ENCODE measurements at places on chromosomes 1 and 21. TPM values are rescaled to one million over a fixed set of nuclear protein-coding genes. Genes with fewer than 3 reads are reported as not detected.

OR10J1 gene
- not detected for total RNA-seq

ARMH1 gene
- total RNA-seq = 0.55 TPM

F13B gene
- total RNA-seq = not detected

CRYBG2 gene
- total RNA-seq = 1.6 TPM

ANGPTL1 gene
- total RNA-seq = not detected

NTMT2 gene
- total RNA-seq = not detected

KAZN gene
- 3.8 TPM for total RNA-seq

TSPAN1 gene
- 3.1 TPM for total RNA-seq

CACNA1E gene
- not detected for total RNA-seq

CLEC20A gene
- not detected for total RNA-seq

PIGR gene
- total RNA-seq = not detected

MYOM3 gene
- total RNA-seq = 5.6 TPM

MLLT11 gene
- 17.2 TPM for total RNA-seq

ANKRD65 gene
- total RNA-seq = not detected

MR1 gene
- total RNA-seq = 6.5 TPM

MIXL1 gene
- 0.24 TPM for total RNA-seq

VSIG8 gene
- not detected for total RNA-seq

Measured in A549 treated with CpdA at 1 μM for 4 hours (cell line).